ENCODE measurements at places on chromosomes 7 and 10. TPM values are rescaled to one million over a fixed set of nuclear protein-coding genes. Genes with fewer than 3 reads are reported as not detected.

- no peak overlapping the region for H3K4me3 ChIP-seq
- H3K27ac ChIP-seq = no peak overlapping the region
- DNase-seq = no peak
- H3K27me3 ChIP-seq = no peaks in the 10 kb centered on the region
- no peaks in the 10 kb centered on the region for H3K36me3 ChIP-seq
- H3K4me1 ChIP-seq = peaks cover 28% of the 10 kb centered on the region
Observed at GRCh38 chr10:44197646-44198045, 187.3 kb downstream of the CXCL12 start.

DNA sequence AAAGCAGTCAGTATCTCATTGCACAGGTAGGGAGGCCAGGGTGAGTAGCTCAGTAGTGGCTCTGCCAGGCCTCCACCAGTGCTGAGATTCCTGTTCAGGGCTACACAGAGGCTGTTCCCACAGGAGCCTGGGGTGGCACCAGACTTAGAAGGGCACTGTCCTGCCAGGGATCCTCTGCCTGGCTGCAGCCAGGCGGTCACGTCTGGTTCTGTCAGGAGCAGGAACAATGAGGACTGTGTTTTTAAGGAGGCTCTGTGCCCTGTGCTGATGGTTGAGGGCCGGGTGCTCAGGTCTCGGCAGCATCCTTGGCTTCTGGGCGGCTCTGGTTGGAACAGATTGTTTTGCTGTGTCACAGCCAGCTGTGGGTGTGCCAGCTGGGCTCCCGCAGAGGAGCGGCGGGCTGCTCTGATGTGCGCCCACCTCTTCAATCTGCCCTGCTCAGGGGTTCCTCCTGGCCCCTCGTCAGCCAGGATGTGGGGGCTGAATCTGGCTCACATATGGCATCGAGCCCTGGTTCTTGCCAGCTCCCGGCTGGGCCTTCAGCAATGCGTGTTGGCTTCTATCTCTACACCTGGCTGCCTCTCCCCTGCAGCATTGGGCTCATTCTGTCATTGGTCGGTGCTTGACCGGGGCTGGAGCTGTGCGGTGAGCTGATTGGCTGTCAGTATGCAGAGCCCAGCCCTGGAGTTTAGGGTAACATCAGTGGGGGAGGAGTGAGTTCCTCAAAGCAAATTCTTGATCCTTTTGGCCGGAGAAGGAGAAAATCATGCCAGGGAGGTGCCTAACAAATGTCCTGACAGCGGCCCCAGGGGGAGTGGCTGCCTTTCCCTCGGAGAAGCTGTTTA is 41.2 kb downstream of the TACR2 start:
- H3K4me3 ChIP-seq = peak overlapping the region; percentile 24
- H3K27ac ChIP-seq = peak overlapping the region; percentile 72
- peaks cover 4% of the 10 kb centered on the region for H3K36me3 ChIP-seq
- DNase-seq = peak; percentile 82
- no peaks in the 10 kb centered on the region for H3K4me1 ChIP-seq
- H3K27me3 ChIP-seq = no peaks in the 10 kb centered on the region

GRCh38 chr10:11335881-11336430 is 275.5 kb downstream of the USP6NL start:
- H3K4me3 ChIP-seq = no peak overlapping the region
- no peaks in the 10 kb centered on the region for H3K4me1 ChIP-seq
- H3K27me3 ChIP-seq = no peaks in the 10 kb centered on the region
- no peak overlapping the region for H3K27ac ChIP-seq

DNA sequence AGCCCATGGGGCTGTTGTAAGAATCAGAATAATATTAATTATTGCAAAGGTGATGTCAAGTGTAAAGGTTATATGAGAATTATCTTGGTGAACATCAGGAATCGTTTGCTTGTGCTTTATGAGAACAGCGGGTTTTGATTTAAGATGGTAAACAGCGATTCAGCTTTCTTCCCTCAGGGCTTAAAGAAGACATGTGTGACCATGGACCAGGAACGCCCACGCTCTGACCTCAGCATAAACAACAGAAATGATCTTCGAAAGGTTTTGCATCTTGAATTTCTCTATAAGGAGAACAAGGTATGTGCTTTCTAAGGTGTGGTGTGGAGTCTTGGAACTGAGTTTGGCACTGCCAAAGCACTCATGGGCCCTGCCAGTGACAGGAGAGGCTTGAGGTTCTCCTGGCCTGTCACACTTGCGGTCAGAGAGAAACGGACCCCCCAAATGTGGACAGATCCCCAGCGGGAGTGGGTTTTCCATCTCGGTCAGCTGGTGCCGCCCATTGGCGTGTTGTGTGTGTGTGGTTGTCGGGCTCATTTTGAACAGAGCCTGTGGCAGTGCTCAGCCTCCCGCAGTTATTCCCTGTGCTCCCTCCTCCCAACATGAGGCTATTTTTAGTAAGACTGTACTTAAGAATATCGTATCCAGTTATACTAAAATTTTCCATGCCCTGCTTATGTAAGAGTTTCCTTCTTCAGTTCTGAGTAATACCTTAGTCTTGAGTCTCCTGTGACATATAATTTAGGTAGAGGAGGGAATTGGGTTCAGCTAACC is 7.2 kb downstream of the MINDY4 start:
- H3K4me3 ChIP-seq = no peak overlapping the region
- DNase-seq = no peak
- H3K36me3 ChIP-seq = peaks cover 19% of the 10 kb centered on the region
- no peaks in the 10 kb centered on the region for H3K27me3 ChIP-seq
- H3K4me1 ChIP-seq = peaks cover 52% of the 10 kb centered on the region
- H3K27ac ChIP-seq = peak overlapping the region; percentile 82

- H3K36me3 ChIP-seq = no peaks in the 10 kb centered on the region
- H3K4me1 ChIP-seq = no peaks in the 10 kb centered on the region
- DNase-seq = no peak
- no peak overlapping the region for H3K4me3 ChIP-seq
Observed at GRCh38 chr7:14054125-14054524, 64.7 kb upstream of the ETV1 start.

- H3K27ac ChIP-seq = peak overlapping the region; percentile 84
- no peaks in the 10 kb centered on the region for H3K27me3 ChIP-seq
- peaks cover 6% of the 10 kb centered on the region for H3K36me3 ChIP-seq
- H3K4me1 ChIP-seq = no peaks in the 10 kb centered on the region
- no peak overlapping the region for H3K4me3 ChIP-seq
Observed at GRCh38 chr10:95431900-95432342, 129.2 kb downstream of the SORBS1 start.

- H3K4me3 ChIP-seq = no peak overlapping the region
- H3K4me1 ChIP-seq = no peaks in the 10 kb centered on the region
- no peaks in the 10 kb centered on the region for H3K36me3 ChIP-seq
- no peak overlapping the region for H3K27ac ChIP-seq
- H3K27me3 ChIP-seq = no peaks in the 10 kb centered on the region
Observed at GRCh38 chr10:22685926-22686325, 28.5 kb downstream of the PIP4K2A start.

DNA sequence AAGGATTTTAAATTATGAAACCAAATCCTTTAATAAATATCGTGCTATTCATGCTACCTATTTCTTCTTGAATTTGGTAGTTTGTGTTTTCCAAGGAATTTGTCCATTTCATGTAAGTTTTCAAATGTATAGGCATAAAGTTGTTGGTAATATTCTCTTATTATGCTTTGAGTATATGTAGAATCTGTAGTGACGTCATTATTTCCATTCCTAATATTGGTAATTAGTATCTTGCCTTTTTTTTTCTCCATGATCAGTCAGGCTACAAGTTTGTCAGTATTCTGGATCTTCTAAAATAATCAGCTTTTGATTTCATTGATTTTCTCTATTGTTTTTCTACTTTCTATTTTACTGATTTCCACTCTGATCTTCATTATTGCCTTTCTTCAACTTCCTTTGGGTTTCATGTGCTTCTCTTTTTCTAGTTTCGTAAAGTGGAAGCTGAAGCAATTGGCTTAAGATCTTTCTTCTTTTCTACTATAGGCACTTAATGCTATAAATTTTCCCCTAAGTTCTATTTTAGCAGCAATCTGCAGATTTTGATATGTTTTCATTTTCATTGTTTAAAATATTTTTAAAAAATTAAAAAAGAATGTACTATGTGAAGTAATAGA is 156.5 kb upstream of the HDAC9 start:
- H3K27ac ChIP-seq = no peak overlapping the region
- H3K27me3 ChIP-seq = no peaks in the 10 kb centered on the region
- H3K4me1 ChIP-seq = peaks cover 7% of the 10 kb centered on the region
- H3K4me3 ChIP-seq = no peak overlapping the region

DNA sequence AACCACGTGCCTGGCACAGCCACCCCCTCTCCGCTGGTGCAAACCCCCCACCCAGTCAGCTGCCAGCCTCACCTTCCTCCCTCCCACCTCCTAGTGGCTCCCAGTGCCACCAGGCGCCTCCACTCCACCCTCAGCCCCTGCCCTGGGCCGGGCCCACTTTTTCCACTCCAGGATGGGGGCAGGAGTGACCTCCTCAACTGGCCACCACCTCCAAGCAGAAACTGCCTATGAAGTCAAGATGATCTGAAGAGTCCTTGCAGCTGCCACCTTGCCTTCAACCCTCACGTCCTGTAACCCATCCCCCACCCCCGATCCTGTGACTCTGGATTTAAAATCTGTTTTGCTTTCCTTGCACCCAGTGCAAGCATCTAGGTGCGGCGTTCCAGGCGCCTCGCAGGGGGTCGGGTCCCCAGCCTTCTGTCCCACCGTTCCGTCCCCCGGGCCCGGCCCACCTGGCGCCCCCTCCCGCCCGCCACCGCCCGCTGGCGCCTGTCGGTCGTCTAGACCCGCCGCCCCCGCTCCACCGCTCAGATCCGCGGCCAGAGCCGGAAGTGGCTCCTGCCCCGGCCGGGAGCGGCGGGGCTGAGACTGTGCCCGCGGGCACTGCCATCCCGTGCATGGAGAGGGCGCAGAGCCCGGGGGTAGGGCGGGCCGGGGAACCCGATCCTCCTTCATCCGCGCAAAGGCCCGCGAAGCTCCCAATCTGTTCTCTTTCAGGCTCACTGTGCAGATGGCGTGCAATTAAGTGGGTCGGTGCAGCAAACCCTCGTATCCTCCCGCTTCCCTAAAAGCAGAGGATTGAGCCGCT is 51.2 kb upstream of the GTF2I start:
- H3K27ac ChIP-seq = peak overlapping the region; percentile 84
- peak; percentile 76 for DNase-seq
- no peaks in the 10 kb centered on the region for H3K4me1 ChIP-seq
- no peaks in the 10 kb centered on the region for H3K36me3 ChIP-seq
- H3K4me3 ChIP-seq = peak overlapping the region; percentile 17

DNA sequence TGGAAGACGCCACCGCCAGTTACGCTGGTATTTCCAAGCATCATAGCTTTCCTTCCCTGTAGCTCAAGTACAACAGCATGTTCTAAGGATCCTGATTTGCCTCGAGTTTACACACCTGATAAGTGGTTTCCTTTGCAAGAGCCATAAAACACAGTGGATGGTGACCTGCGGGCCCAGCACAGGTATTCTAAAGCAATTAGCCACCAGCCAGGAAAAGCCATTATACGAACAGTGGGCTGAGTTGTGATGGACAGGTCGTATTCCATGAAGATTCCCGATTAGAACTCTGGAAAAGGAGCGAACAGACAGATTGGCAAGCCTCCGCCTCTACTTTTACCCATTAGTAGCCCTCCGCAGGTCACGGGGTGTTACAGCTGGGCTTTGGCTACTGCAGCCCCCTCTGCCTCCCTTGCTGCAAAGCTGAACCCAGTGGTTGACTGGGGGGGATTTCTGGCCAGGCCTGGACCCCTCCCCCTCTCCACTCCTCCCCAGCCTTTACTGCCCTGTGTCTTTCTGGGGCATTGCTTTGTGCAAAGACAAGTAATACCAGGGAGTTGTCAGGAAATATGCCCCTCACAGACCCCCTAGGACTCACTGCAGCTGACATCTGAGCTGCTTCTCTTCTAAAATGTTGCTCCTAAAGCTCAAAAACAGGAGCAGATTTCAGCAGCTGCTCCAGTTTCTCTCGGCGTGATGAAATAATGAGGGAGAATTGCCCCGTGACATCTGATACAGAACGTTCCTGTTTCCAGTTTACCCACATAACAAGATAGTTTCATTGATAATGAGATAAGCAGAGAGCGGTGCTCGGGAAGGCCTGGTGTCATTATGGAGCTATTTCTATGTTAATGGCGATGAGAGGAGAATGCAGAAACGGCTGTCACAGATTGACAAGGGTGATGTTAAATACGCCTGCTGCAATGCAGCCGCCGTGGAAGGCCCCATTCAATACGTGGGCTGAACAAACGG is 214.4 kb downstream of the CCSER2 start:
- no peak for DNase-seq
- no peak overlapping the region for H3K27ac ChIP-seq
- H3K4me1 ChIP-seq = peaks cover 11% of the 10 kb centered on the region

- no peaks in the 10 kb centered on the region for H3K27me3 ChIP-seq
- no peak overlapping the region for H3K4me3 ChIP-seq
- no peak for DNase-seq
- H3K4me1 ChIP-seq = no peaks in the 10 kb centered on the region
- H3K36me3 ChIP-seq = no peaks in the 10 kb centered on the region
Observed at GRCh38 chr10:78377356-78377755, 343.7 kb downstream of the RPS24 start.

DNA sequence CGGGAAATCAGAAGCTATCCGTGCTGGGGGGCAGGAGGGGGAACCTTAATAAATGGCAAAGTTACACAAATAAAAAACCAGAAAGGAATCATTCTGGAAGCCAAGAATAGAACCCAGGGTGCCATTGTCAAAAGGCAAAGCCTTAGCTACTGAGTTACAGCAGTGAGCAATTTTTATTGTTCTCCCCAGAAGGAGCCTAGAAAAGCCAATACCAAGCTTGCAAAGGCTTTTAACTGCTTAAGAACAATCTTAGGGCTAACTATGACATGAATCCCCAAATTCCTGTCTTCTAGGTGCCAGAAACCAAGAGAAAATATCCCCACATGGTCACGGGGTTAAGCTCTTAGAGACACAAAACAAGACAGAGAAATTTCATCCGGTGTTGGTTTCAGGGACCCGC is 482.7 kb downstream of the CCSER2 start:
- no peak for DNase-seq
- no peaks in the 10 kb centered on the region for H3K4me1 ChIP-seq
- no peaks in the 10 kb centered on the region for H3K27me3 ChIP-seq
- H3K27ac ChIP-seq = no peak overlapping the region

Gene LIMK1
- 4.6 TPM for total RNA-seq

Gene FEZF1
- not detected for total RNA-seq

Gene BMPER
- total RNA-seq = 2.1 TPM

Gene CH25H
- 1.4 TPM for total RNA-seq

Gene DNAJC30
- 6.6 TPM for total RNA-seq

Gene HABP2
- not detected for total RNA-seq
